D721Med (cell line): ENCODE measurements at places on chromosomes 16 and 17.

DNA sequence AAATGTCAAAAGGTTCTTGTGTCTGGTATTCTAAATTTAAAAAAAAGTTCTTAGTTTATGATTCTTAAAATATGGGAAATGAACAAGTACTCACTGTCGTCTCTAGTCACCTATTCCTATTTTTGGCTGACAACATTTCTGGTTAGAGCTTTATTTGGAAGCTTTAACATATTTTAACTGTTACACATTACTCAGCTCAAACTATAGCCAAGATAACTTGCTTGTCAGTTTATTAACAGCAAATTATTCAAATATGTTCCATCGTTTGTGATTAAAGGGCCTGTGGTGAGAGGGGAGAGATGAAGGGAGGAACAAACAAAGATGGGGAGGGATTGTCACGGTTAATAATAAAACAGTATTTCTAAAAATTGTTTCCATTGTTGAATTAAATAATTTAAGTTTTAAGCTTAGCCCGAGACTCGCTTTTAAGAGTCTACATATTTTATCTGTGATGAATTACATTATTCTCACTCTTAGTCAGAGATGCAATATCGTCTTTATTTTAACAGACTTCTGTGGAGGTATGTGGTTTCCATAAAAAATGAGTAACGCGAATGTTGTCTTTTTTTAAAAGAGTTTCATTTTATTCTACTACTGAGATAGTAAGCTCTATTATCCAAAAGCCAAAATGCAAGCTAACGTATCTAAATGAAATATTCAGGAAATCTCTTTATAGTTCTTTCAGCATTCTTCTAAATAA lies 321.9 kb upstream of the PMFBP1 start:
- DNase-seq = no peak

DNA sequence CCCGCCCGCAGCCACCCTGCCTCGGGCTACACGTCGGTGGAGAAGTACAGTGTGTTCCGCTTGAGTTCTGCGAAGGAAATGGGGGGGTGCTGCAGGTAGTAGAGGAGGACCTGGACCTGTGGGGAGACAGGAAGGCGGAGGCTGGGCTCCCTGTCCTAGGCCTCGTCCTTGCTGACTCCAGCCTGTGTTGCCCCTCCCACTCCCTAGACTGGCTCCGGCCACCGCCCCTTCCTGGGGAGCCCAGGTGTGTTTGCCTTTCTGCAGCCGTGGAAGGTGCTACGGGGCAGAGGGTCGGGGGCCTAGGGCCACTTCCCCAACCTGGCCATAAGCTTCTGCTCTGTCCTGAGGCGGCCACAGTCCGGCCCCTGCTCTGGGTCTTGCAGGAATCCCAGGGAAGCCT lies 9.1 kb downstream of the TIMM22 start:
- DNase-seq = no peak

DNA sequence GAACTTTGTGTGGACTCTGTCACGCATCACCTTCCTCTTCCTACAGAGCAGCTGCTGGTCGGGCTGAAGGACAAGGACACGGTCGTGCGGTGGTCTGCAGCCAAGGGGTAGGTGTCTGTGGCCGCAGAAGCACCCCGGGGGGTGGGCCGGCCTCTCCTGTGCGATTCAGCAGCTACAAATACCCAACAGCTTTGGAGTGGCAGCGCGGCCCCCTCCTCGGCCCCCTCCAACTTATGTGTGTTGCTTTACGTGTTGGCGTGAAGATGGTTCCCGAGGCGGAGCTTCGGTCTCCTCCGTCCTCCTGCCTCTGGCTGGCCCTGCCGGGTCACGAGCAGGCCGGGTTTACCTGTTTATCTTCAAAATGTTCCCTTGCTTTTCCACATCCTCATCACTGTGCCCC lies 32.3 kb downstream of the ZNF750 start:
- no peak for DNase-seq

DNA sequence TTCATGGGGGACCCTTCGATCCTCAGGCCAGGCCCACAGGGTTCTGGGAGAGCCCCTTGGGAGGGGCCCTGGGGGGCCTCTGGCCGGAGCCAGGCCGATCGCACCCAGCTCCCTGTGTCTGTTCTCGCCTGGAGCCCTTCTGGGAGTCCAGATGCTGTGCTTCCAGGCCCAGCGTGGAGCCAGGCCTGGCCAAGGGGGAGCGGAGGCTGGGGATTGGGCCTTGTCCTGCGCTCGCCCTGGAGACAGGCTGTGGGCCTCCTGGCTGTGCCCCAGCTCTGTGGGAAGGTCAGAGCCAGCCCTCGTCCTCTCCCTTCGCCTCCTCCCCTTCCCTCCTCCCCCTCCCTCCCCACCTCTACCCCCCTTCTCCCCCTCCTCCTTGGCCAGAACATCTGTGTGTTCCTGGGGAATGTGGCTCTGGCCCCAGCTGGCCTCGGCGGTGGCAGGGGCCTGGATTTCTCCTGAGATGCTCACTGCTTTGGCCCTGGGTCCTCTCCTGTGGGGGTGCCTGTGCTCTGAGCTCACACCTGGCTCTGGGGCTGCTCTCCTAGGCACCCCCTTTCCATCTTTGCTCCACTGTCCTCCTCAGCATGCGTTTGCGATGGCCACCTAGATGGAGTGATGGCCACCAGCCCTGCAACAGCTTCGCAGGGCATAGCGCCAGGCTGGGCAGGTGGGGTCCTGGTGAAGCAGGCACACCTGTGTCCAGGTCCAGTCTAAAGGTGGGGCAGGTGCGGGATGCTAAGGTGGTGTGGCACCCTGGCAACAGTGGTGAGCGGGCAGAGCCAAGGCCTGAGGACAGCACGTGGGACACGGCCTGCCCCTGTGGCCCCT lies 90.6 kb upstream of the CIBAR2 start:
- no peak for DNase-seq

GRCh38 chr17:18932360-18933055 lies 19.5 kb upstream of the SLC5A10 start:
- DNase-seq = no peak

DNA sequence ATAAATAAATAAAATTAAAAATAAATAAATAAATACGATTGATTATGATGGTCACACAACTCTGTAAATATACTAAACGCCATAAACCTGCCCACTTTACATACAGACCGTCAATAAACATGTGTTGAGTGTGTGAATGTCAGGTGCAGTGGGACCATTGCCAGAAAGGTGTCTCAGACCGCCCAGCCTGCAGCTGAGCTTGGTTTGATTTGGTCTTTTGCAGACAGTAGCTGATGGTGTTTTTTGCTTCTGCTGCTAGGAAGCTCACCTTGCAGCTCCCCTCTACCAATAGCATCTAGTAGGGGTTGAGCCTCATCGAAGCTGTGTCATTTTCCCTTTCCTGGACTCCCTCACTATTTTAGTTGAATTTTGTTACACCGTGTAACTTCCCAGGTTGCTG lies 23.5 kb downstream of the UBALD1 start:
- no peak for DNase-seq

GRCh38 chr16:22675745-22676540 lies 138.0 kb upstream of the HS3ST2 start:
- no peak for DNase-seq

DNA sequence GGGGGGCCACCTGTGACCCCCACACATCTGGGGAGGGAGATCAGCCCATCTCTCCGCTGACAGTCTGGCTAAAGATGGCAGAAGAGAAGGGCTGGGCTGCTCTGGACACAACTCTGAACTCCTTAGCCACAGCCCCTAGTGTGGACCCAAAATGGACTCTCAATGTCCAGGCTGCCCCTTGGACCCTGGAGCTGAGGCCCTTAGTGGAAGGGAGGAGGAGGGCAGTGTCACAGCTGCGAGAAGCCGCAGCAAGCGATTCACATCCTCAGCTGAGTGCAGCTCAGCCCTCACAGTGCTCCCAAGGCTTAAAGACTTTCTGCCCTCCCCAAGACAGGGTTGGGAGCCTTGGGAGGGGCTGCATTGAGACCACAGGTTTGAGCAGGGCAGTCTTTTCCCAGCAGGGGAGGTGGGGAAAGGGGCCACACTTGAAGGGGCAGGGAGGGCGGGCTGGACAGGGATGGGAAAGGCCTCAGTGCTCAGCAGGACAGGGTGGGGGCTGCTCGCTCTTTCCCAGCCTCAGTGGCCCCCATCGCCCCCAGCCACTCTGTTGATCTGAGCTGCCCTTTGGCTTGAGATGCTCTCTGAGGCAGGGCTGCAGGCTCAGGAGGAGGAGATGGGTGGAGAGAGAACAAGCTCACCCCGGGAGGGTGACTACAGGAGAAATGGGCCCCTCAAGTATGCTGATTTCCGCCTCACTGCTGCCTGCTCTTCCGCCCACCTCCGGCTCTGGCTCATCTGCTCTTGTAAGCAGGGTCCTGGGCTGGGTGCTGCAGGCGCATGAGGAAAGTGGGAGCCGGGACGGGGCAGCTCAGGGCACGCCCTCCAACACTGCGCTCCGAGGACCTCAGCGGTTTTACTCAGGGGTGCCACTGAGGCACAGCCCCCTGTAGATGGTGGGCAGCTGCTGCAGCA lies 50.9 kb upstream of the MTSS2 start:
- DNase-seq = no peak

DNA sequence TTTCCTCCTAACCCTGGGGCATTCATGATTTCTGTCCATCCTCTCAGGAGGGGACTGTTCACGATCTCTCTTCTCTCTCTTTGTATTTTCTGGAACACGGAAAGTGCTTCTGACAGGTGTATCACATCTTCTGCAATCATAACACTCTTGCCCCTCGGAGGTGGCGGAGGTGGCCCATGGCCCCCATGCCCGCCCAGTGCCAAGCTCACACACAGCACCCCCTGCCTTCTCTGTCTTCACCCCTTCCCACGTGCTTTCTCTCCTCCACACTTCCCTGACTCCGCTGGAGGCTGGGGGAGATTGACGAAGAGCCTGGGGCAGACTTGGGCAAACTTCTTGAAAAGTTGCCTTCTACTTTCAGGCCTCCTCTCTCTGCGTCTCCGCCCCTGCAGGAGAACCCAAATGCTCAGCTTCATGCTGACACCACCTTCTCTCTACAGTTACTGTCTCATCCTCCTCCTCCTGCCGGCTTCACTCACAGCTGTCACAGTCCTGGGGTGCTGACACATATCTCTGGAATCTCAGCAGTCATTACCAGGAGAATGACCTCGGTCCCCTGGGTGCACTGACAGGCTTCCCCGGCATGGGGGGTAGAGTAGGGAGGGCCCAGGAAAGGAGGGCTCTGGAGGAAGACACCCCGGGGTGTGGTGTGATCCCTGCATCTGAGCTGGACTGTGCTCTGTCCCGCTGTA lies 127.1 kb downstream of the ENGASE start:
- no peak for DNase-seq

DNA sequence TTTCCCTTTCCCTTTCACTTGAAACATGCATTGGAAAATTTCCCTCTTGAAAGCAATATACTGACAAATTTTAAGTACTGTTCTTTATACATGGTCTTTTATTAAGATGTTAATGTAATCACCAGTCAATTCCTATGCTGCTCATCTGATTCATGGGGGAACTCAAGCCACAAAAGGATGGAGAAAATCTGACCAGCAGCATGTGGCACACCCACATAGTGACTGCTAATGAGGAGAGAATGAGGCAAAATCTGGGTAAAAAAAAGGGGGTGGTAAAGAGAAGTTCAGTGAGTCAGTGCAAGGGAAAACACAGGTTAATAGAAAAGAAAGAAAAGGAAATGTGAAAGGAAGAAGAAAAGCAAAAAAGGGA lies 11.3 kb downstream of the RFFL start:
- DNase-seq = no peak

DNA sequence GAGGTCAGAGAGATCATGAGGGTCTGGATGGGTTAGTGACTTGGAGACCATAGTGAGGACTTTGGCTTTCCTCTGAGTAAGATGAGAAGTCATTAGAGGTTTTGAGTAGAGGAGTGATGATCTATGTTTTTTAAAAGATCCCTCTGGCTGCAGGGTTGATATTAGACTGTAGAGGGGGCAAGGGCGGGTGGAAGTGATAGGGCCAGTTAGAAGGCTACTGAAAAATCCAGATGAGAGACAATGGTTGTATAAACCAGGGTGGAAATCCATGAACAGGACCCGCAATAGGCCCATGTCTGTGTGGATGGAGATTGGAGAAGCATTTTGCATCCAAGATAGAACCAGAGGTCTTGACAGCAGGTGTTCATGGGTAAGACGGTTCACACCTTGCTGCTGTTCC lies 9.8 kb downstream of the ITGAL start:
- DNase-seq = no peak

- no peak for DNase-seq
Observed at GRCh38 chr17:10499950-10500349, 18.4 kb downstream of the MYH1 start.

DNA sequence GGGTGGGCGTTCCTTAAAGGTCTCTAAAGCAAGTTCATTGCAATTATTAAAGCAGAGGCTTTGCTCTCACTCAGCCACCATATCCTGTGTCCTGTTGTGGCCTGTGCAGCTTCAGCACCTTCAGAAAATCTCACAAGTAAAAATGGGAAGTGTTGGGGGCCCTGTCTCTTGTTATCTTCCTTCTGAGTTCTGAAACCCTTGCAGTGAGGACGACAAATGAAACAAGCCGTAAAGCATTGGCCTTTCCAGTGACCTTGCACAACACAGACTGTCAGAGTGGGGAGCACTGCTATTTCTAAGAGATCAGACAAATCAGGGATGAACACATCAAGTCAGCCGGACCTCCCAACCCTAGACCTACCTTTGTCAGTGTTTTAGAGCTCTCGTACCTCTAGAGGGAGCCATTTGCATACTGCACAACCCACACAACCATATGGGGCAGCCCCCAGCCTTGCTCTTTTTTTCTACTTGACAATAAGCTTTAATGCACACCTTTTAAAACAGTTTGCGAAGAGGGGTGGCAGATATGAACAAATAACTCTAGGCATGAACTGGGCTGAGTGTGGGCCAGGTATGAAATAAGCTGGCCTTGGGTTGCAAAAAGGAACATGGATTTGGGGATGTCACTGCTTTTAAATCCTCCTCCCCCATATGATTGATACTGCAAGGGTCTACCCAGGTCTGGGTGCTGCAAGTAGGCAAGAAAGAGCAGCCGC lies 89.8 kb downstream of the KATNIP start:
- peak; percentile 76 for DNase-seq

GRCh38 chr16:4911970-4912386 lies 25.0 kb downstream of the PPL start:
- DNase-seq = no peak

GRCh38 chr17:33954597-33954996 lies 300.5 kb upstream of the CCL2 start:
- no peak for DNase-seq

GRCh38 chr17:40371261-40371929 lies 6.9 kb upstream of the GJD3 start:
- DNase-seq = peak; percentile 27

DNA sequence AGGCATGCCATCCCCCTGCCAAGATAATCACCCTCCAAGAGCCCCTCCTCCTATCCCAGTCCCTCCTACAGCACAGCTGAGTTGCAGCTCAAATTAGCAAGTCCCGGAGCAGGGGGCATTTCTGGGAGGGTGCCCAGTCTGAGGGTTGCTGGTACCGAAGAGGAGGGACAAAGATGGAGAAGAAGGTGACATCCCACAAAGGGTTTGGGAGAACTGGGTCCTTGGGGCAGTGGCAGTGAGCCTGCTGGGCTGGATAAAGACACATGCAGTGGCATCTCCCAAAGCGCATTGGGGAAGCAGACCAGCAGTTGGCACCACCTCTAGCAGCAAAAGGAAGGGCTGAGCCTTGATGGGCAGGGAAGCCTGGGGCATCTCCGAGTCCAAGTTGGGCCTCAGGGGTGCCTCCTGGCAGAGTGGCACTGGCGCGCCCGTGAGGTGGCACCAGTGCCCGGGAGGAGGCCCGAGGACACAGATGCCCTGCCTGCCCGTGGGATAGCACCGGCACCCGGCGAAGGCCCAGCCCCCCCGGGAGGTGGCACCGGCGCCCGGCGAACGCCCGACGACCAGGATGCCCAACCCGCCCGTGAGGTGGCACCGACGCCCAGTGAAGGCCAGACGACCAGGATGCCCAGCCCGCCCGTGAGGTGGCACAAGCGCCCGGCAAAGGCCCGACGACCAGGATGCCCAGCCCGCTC lies 622 bp downstream of the TOM1L2 start:
- DNase-seq = no peak
